ENCODE measurements at places on chromosomes 6 and 20. TPM values are rescaled to one million over a fixed set of nuclear protein-coding genes. Genes with fewer than 3 reads are reported as not detected.
A peak's percentile ranks its signal among the peaks of the same experiment; 100 is the strongest.

The MANEA gene
- 13.8 TPM for total RNA-seq

DNA sequence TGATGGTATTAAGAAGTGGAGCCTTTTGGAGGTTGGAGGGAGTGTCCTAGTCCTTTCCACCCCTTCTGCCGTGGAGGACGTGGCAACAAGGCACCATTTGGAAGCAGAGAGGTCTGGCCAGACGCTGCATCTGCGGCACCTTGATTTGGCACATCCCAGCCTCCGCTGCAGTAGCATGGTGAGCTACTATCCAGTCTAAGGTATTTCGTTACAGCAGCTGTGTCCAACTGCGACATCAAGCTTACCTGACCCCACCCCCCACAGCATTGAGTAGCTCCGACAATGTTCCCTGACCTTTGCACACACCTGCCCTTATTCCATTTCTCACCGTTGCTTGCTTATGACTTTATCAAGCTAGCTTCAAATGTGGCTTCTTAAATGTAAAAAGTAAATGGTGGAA, 29.8 kb upstream of the SYNJ2 start:
- peak; percentile 66 for DNase-seq
- H3K27ac ChIP-seq, result peak overlapping the region; percentile 100
- H3K4me1 ChIP-seq, result peaks cover 27% of the 10 kb centered on the region
- no peaks in the 10 kb centered on the region for H3K27me3 ChIP-seq

DNA sequence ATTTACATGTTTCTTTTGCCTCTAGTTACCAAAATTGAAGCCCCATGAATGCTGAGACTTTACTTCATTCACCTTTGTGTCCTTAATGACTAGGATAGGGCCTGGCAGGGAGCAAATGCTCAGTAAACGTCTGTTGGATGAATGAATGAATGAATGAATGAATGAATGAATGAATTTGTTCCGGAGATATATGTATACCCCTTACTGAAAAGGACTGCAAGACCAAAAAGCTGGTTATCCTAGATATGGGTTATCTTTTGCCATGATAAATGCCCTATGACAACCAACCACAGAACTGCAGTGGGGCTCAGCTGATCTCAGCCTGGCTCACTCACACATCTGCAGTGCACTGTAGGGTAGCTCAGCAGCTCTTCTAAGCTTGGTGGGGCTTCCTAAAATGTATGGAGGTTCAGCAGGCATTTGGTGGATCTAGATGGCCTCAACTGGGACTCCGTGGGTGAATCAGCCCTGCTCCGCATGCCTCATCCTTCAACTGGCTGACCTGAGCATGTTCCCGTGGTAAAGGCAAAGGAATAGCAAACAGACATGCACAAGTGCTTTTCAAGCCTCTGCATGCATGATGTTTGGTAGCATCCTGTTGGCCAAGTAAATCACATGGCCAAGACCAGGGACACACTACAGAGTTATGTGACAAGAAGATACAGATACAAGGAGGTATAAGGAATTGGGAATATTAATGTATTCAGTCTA, 378.7 kb upstream of the SOX4 start:
- no peak overlapping the region for H3K27ac ChIP-seq
- DNase-seq, result no peak
- H3K4me1 ChIP-seq, result no peaks in the 10 kb centered on the region
- H3K36me3 ChIP-seq, result no peaks in the 10 kb centered on the region
- no peak overlapping the region for H3K4me3 ChIP-seq
- H3K27me3 ChIP-seq, result no peaks in the 10 kb centered on the region

GRCh38 chr6:14544666-14545065, 427.1 kb downstream of the CD83 start:
- H3K36me3 ChIP-seq, result no peaks in the 10 kb centered on the region
- no peak overlapping the region for H3K27ac ChIP-seq
- no peak for DNase-seq
- H3K4me1 ChIP-seq, result peaks cover 5% of the 10 kb centered on the region
- H3K27me3 ChIP-seq, result no peaks in the 10 kb centered on the region

All from hepatocyte (in vitro differentiated cells).